Dorsolateral prefrontal cortex (tissue), 122 donors: ENCODE measurements at places on chromosomes 7 and 10.

- DNase-seq = no peak
Observed at GRCh38 chr10:5595591-5595990, 70.8 kb downstream of the ASB13 start.

DNA sequence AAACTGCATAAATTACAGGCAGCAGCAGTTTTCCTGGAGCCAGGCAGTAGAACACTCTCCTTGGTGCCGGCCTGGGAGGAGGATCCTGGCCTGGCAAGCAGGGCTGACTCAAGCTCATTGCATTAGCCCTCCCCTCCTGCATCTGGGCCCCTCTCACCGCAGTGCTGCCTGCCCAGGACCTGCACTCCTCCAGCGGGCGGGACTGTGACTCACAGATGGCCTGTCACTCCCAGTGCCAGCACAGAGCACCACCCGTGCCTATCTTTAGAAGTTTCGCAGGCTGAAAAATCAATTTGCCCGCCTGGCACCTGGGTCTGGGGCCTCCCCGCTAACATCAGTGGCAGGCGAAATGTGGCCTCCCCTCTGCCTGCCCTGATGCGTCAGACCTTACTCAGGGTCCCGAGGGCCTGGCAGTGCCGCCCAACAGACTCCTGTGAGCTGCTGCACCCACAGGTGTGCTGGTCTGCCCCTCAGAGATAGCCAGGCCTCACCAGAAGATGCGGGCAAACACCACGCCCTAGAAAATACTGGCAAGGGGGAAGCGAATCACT lies 123.8 kb downstream of the KCNMA1 start:
- DNase-seq = peak; percentile 62

DNA sequence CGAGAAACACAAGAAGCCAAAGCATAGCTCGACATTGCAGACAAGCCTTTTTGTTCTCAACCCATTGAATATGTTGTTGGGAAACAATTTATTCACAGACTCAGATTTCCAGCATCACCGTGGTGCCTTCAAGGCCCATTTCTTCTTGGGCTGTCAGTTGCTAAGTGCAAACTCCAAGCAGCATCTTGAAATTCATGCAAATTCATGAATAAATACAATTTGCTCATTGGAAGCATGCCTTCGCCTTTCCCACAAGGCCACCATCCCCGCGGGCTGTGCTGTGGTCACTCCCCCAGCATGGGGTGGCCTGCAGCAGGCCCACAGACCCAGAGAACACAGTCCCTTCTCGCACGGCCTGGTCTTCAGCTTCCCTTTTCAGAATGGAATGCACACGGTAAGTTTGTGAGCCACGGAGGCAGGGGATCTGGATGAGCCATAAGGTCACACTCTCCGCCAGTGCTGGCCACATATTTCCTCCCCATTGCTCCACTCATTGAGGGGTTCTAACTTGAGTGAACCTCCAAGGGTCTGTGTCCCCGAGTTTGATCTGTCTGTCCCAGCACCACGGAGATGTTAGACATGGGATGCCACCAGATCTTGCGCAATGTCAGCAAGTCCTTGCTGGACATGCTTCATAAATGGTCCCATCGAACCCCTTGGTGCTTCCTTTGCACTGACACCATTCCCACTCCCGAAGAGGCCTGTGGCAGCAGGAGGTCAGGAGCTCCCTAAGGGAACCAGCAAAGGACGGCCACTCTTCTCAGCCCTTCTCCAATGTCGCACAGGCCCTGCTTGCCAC lies 109.5 kb downstream of the GFRA1 start:
- no peak for DNase-seq

DNA sequence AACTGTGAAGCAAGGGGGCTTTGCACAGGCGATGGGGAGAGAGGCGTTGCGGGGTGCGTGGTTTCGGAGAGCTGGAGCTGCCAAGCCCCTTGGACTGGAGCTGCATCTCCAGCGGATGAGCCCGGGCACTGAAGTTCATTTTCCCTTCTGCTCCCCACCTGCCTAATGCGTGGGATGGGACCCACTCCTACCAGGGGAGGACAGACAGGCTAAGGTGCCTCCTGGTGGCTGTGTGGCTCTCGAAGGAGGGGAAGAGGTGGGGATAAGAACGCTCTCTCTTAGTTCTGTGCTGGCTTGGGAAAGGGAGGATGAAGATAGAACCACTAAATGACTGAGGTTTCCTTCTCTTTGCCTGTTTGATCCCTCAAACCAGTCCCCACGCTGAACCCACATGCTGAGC lies 177.6 kb upstream of the PITRM1 start:
- no peak for DNase-seq

DNA sequence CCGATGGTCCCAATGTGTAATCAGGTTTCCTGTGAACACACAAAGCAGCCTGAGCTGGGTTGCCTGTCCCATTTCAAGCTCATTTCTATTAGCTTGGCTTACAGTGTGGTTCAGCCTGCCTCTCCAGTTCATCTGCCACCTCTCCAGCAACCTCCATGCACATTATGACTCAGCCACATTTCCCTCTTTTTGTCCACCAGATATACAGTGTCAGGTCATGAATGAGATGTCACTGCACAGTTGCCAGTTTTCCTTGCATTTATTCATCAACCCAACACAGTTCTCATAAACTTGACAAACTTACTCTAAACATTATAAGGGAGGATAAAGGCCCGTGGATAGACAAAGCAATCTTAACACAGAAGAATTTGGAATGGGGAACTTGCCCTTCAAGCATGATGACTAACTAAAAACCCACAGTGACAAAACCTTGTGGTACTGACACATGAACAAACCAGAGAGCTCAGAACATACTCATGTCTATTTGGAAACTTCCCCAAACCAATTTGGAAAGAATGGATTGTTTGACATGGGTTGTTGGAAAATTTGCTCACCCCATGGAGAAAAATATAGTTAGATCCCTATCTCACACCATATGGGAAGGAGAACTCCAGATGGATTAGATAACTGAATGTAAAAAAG lies 2.5 kb upstream of the CFAP58 start:
- no peak for DNase-seq

GRCh38 chr10:110397856-110398255 lies 93.1 kb upstream of the SMNDC1 start:
- DNase-seq = no peak

DNA sequence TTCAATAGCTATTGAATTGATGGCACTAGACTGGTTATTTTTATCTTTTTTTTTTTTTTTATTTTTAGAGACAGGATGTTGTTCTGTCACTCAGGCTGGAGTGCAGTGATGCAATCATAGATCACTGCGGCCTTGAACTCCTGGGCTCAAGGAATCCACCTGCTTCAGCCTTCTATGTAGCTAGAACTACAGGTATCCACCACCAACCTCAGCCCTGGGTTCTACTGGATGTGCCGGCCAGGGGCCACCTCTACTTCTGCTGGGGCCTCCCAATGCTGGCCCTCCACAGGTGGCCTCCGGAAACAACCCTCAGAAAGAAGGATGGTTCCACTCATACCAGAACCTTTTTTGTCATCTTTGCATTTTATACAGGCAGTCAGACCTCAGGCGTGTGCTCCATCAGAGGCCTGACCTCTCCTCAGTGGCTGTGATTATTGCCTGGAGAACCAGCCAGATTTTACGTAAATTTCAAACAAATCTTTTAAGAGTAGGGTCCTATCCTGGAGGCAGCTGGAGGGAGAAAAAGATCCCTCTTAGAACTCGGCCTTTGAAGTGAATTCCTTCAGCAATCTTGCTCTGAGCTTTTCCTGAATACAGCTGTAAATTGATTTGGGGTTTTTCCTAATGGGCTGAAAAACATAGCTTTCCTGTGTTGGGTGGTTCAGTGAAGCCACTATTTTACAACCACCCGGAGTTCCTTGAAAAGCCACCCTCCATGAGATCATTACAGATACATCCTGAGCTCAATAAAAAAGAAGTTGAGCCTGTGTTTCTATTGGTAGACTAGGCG lies 110.0 kb downstream of the SPAG6 start:
- no peak for DNase-seq

DNA sequence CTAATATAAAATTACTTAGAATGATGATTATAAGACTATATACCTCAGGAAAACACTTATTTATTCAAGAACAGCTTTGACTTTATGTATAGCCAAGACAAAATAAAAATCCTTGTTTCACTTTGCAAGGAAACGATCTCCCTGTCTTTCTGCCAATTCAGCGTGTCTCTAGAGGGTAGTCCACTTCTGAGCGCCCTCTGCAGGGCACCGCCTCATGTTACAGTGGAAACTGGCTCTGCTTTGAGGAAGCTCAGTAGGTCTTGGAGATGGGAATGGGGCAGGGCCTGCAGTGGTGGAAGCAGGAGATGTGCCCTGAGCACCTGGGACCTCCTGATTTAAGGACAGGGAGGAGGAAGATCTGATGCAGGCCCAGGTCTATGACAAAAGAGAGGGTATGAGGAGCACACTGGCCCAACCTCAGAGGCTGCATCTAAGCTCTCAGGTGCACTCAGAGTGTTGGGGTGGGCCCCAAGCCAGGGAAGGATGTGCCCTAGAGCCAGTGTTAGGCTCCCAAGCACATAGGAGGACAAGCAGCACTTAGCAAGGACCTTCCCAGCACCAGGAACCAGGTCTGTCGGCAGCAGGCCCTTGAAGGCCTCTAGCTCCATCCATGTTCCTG lies 481.0 kb downstream of the TNS3 start:
- DNase-seq = no peak

GRCh38 chr10:133230387-133231195 lies 574 bp downstream of the UTF1 start:
- peak; percentile 27 for DNase-seq

GRCh38 chr10:114920459-114920858 lies 17.5 kb upstream of the TRUB1 start:
- DNase-seq = no peak

GRCh38 chr10:102394801-102395399 lies 605 bp upstream of the NFKB2 start:
- DNase-seq = no peak

- DNase-seq = no peak
Observed at GRCh38 chr7:84137812-84138211, 56.8 kb downstream of the SEMA3A start.

GRCh38 chr7:95611224-95611623 lies 14.9 kb upstream of the PDK4 start:
- DNase-seq = no peak

DNA sequence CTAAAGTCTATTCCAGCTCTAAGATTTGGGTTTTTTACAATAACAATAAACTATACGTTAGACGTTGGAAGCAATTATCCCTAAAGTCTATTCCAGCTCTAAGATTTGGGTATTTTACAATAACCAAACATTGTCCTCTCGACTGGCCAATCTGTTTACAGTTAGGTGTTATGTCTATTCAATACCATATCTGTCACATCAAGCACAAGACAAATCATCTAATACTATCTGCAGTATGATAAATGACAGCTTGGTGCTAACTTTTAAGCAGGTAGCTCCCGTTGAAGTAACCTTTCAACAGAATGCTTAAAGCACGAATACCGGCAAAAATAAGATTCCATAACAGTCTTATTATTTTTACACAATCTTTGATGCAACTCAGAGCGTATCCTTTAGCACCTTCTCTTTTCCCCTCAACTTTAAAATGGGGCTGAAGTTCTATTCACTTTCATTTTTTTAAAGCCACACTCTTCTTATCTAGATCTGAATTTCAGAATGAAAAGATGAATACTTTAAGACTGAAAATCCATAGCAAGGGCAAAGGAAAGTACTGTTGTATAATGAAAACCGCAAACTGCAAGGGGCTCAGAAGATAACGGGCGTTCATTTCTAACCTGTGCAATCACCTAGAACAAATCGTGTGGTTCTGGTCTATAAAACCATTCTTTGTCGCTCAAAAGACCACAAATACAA lies 925 bp downstream of the H2AZ2 start:
- no peak for DNase-seq

DNA sequence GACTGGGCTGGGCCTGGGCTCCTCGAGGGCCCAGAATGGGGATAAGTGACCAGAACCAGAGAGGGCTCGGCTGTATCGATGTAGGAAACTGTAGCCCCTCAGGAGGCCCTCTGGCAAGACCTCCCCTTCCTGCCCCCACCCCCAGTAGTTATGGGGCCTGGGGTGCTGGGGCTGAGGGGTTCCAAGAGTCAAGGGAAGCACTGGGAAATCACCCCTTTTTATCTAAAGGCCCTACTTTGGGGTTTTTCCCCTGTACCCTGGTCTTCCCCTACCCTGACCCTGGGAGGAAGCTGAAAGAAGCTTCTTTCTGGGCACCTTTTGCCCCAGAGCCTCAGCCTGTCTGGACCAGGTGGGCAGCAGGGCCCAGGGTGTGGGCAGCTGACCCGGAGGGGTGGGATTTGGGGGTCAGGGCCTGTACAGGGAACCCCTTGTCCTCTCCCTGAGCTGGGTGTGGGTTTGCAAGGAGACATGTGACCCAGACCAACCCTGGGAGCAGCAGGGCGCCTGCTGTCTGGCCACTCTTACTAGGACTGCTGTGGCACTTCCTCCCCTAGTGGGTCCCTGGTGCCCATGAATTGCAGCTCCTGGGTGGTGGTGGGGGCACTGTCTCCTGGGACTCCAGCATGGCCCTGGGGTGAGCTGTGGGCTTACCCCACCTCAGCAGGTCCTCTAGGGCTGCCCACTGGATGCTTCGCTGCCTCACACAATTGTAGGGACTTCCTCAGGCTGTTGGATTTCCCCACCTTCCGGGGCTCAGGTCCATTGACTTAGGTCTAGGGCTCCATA lies 1.5 kb downstream of the IRF5 start:
- no peak for DNase-seq

DNA sequence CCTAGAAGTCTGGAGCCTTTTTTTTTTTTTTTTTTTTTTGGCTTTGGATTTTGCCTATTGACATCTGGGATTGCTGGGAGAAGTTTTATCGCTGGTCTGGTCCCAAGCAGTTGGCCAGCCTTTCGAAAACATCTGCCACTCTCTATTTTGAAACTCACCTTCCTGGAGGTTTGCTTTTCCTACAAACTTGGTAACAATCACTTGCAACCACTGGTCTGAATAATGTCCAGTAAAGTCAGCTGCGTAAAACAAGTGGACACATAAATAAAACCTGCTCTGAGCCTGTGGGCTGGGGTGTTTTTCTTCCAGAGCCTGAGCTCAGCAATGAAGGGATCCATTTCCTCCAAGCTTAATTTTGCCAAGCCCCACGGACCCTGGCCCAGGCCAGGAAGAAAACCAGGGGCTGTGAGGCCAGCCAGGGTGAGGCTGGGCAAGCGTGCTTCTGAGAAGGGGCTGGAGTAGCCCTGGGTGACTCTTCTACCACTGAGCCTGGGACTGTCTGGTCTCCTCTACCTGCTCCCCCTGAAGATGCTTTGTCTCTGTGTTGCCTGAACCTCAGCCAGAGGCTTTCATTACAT lies 202.2 kb downstream of the GFRA1 start:
- no peak for DNase-seq

DNA sequence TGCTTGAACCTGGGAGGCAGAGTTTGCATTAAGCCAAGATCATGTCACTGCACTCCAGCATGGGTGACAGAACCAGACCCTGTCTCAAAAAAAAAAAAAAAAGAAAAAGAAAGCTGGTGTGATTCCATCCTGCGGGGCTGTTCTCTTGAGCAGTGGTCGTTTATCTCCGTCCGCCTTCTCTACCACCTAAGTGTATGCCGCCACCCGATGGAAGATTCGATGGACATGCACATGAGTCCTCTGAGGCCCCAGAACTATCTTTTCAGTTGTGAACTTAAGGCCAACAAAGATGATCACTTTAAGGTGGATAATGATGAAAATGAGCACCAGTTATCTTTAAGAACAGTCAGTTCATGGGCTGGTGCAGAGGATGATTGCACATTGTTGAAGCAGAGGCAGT lies 65.7 kb downstream of the ABRAXAS2 start:
- no peak for DNase-seq

DNA sequence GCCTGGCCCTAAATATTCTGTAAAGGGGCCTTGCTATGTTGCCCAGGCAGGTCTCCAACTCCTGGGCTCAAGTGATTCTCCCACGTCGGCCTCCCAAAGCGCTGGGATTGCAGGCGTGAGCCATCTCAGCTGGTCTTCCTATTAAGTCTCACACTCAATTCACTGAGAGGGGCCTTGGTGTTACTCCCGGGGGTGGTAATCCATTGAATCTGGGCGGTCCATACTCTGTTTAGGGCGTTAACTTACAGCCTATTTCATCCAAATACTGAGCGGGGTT lies 665 bp upstream of the SRRT start:
- DNase-seq = no peak
